SK-N-SH (cell line): ENCODE measurements at places on chromosomes 6 and 20. TPM values are rescaled to one million over a fixed set of nuclear protein-coding genes. Genes with fewer than 3 reads are reported as not detected.

The CTAGE9 gene
- polyA plus RNA-seq: not detected in 2 replicates

- H3K4me1 ChIP-seq: no peaks in the 10 kb centered on the region
- H3K27me3 ChIP-seq: peaks cover 39% of the 10 kb centered on the region; the same call in 1 of the 2 replicates
- no peak overlapping the region for H3K4me3 ChIP-seq
- H3K27ac ChIP-seq: no peak overlapping the region
- no peak for DNase-seq
- H3K36me3 ChIP-seq: no peaks in the 10 kb centered on the region
Observed at GRCh38 chr20:33158637-33159385, 9.1 kb upstream of the BPIFA2 start.

GRCh38 chr6:154593122-154593521 lies 82.6 kb upstream of the CNKSR3 start:
- no peak overlapping the region for H3K4me3 ChIP-seq
- no peak for DNase-seq
- H3K27me3 ChIP-seq: no peaks in the 10 kb centered on the region
- H3K27ac ChIP-seq: no peak overlapping the region
- H3K36me3 ChIP-seq: no peaks in the 10 kb centered on the region

GRCh38 chr6:105199711-105200110 lies 19.9 kb upstream of the POPDC3 start:
- no peak overlapping the region for H3K4me3 ChIP-seq
- no peak overlapping the region for H3K27ac ChIP-seq
- peaks cover 1% of the 10 kb centered on the region for H3K4me1 ChIP-seq
- no peaks in the 10 kb centered on the region for H3K36me3 ChIP-seq
- DNase-seq: no peak
- H3K27me3 ChIP-seq: no peaks in the 10 kb centered on the region

DNA sequence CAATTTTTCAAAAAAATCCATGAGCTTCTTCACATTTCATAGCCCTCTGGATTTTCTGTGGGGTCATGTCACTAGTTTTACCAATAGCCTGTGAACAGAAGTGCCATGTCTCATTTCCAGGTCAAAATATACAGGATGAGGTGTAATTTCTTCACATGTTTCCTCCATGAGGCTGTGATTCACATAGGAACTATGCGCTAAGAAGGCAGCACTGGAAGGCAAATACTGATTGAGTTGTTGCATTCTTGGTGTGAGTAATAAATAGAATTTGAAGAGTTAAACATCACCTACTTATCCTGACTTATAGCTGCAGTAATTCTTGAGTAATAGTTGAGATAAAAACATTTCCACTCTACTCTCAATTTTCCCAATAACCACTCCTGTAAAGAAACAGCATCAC lies 442.3 kb downstream of the HAO1 start:
- H3K36me3 ChIP-seq: no peaks in the 10 kb centered on the region
- no peak overlapping the region for H3K27ac ChIP-seq
- no peaks in the 10 kb centered on the region for H3K4me1 ChIP-seq
- DNase-seq: no peak
- no peak overlapping the region for H3K4me3 ChIP-seq
- no peaks in the 10 kb centered on the region for H3K27me3 ChIP-seq

DNA sequence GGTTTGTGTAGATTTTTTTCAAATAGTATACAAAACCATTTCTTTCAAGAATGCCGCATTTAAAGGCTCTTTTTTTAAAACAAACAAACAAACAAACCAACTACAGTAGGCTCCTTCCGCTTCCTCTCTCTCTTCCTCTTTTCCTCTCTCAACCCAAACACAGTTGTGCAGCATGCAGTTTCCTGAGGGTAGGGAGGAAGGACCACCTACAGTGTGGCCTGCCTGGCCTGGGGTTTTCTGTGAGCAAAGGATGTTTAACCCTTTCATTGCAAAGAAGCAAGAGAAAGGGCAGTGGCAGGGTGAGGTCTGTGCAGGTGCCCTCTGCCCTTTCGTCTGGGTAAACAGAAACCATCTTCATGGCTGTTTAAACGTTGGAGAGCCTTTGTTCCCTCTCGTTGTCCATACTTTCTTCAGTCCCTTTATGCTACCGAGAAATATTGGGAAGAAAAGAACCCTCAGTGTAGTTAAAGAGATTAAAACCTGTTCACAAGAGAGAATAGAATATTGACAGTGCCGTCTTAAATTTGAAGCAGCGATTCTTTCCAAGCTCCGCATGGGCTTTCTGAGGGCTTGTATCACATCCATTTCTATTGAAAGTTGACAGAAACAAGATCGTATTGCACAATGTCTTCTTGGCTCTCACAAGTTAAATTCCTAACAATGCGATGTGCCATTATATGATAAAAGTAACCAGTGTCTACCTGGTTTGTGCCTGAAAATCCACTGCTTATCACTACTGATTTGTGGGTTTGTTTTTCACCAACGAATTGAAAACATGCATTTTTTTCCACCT lies 215.5 kb upstream of the SNX9 start:
- DNase-seq: no peak
- no peak overlapping the region for H3K4me3 ChIP-seq
- no peaks in the 10 kb centered on the region for H3K36me3 ChIP-seq
- H3K4me1 ChIP-seq: no peaks in the 10 kb centered on the region
- H3K27ac ChIP-seq: no peak overlapping the region

- H3K27ac ChIP-seq: no peak overlapping the region
- no peak for DNase-seq
- no peak overlapping the region for H3K4me3 ChIP-seq
- H3K27me3 ChIP-seq: no peaks in the 10 kb centered on the region
- no peaks in the 10 kb centered on the region for H3K36me3 ChIP-seq
Observed at GRCh38 chr20:1876217-1876921, 18.8 kb upstream of the SIRPA start.

- H3K4me3 ChIP-seq: no peak overlapping the region
- no peaks in the 10 kb centered on the region for H3K4me1 ChIP-seq
- H3K36me3 ChIP-seq: peaks cover 43% of the 10 kb centered on the region
- no peak for DNase-seq
- no peak overlapping the region for H3K27ac ChIP-seq
Observed at GRCh38 chr20:18537651-18538050, 29.6 kb upstream of the SMIM26 start.

DNA sequence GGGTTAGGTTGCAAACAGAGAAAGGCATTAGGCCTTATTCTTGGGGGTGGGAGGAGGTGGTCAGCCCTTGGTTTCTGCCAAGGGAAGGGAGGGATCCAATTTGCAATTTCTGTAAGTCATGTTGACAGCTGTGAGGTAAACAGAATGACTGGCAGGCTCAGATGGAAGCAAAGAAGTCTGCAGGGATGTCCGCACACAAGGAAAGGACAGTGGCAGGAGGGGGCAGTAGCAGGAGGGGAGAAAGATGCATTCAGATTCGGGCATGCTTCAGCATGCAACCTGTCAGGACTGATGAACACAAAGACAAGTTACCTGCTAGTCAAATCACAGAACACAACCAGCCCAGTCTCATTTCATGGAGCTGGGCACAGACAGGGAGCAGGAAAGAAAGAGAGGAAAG lies 217.9 kb upstream of the FOXA2 start:
- no peak overlapping the region for H3K4me3 ChIP-seq
- H3K4me1 ChIP-seq: no peaks in the 10 kb centered on the region; the same call in 1 of the 2 replicates
- no peaks in the 10 kb centered on the region; the same call in 1 of the 2 replicates for H3K27me3 ChIP-seq
- no peak for DNase-seq
- H3K27ac ChIP-seq: no peak overlapping the region
- no peaks in the 10 kb centered on the region for H3K36me3 ChIP-seq

DNA sequence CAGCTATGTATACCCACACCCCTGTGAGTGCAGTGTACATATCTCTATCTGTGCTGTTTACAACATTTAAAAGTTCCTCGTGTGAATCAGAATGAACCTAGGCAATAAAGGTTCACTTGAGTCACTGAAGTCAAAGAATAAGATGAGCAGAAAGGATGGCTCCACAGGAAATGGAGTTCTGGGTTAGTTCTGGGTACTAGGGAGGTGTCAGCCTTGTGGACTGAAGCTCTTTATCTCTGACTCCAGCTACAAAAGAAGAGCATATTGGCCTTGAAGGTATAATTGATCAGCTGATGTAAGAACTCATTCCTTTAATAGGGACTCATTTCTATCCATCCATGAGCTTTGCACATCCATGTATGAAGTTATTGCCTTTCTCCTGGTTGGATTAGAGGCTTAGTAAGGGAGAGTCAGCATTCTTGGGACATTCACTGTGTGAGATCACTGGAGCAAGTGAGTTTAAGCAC lies 73.9 kb upstream of the BACH2 start:
- H3K27me3 ChIP-seq: no peaks in the 10 kb centered on the region
- no peak overlapping the region for H3K4me3 ChIP-seq
- H3K36me3 ChIP-seq: no peaks in the 10 kb centered on the region

The TULP1 gene
- not detected in 2 replicates for polyA plus RNA-seq

- no peaks in the 10 kb centered on the region for H3K27me3 ChIP-seq
- no peaks in the 10 kb centered on the region for H3K36me3 ChIP-seq
- DNase-seq: no peak
- H3K4me1 ChIP-seq: no peaks in the 10 kb centered on the region
Observed at GRCh38 chr6:165183496-165184140, 125.8 kb downstream of the C6orf118 start.

The KIF13A gene
- polyA plus RNA-seq: 18.2 and 23.1 TPM in 2 replicates
